Naive B cell (primary cell): ENCODE measurements at places on chromosomes 13 and 19.

- no peak for DNase-seq
These were observed 301.0 kb downstream of the TBC1D4 start for GRCh38 chr13:75180805-75181455.

GRCh38 chr13:64985075-64985474 lies 2245.1 kb downstream of the PCDH9 start:
- DNase-seq: no peak

DNA sequence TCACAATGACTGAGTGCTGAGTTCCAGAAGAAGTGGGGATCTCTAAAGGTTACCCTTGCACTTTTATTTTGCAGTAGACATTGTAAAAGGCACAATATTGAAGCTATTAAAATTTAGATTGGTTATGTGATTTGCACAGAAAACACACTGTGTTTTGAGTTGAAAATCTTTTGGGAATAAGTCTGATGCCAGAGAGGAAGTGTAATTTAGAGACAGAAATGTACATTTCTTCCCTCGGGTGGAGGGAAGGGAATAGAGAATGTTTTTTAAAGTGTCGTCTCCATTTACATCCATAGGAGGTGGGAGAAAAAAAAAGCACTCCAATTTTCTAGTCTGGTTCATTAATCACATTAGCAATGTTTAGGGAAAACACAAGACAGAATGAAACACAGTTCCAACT lies 465.8 kb downstream of the OLFM4 start:
- no peak for DNase-seq

- DNase-seq: peak; percentile 9
These were observed 193.6 kb downstream of the KCNRG start for GRCh38 chr13:50208826-50209335.

- DNase-seq: no peak
These were observed 154.3 kb downstream of the FGF9 start for GRCh38 chr13:21825186-21825585.

DNA sequence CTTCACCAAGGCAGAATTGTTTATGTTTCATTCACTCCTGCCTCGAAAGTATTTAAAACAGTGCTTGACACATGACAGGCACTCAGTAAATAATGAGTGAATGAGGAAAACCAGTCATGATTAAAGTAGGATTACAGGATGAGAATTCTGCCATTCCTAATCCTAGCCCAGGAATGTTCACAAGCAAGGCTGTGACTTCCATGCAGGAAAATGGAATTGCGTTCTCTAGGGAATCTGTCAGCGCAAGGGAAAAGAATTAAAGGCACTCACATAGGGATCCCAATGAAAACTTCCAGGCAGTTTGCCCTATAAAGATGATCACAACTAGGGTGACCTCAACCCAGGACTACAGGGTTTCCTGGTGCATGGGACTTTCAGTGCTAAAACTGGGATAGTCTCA lies 143.4 kb downstream of the CYSLTR2 start:
- DNase-seq: no peak

DNA sequence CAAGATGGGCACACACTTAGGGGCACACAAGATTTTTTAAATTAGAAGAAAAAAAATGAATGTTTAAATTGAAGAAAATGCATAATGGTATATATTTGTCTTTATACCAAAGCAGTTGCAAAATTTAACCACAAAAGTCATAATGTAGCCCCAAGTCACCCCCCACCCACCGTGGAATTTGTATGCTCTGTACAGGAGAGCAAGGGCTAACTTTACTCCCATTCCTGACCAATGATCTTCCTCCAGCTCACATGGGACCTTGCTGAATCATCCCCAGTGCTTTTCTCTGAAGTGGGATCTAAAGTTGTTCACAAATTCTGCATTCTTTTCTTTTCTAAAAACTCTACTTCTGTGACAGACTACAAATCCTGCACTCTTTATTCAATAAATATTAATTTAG lies 597.0 kb downstream of the UQCRFS1 start:
- no peak for DNase-seq

GRCh38 chr13:41811588-41812021 lies 149.3 kb downstream of the VWA8 start:
- DNase-seq: no peak

DNA sequence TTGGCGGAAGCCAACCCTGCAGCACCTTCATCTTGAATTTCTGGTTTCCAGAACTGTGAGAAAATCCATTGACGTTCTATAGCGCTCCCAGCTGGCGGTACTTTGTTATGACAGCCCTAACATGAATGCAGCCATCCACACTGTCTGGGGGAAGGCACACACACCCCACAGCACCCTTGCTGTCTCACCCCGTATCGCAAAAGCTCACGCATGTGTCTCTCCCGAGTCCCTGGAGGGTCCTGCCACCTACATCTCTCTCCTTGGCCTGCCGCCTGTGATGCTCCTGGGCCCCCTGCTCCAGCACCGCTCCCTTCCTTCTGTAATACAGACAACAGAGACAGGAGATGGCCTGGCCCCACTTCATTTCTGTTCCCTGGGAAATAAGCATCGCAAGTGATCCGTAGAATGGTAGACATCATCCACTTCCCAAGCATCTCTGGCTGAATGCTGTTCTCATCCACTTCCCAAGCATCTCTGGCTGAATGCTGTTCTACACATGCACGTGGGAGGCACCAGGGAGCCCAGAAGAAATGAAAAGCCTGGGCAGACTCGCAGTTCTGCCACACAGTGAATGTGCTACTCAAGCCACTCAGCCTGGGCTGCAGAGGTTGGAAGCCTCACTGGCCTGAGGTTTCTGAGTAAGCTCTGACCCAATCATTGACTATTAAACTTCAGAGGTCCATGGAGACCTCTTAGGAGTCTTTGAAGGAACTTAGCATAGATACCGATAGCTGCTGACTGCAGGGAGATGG lies 29.6 kb downstream of the EPN1 start:
- no peak for DNase-seq

DNA sequence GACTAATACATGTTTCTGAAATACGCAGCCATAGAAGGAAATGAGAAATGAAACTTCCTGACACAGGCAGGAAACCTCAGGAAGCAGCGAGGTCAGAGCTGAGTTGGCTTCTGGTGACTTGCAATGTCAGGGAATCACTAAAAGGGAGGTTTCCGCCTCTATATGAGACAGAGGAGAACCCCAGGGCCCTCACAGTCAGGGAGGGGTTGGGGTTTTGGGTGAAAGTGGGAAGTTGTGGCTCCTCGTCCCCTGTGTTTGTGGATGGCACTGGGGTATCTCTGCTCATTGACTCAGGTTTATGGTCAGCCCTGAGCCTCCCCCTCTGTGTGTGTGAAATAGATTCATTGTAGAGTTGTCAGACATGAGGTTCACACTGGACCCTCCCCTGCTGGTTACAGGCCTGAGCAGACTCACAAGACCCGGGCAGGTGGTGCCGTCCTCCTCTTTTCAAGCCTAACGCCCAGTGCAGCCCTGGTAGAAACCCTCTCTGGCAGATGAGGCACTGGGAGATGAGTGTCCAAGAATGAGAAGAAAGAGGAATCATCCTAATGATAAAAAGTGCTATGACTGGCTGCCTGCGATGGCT lies 5.5 kb upstream of the LILRA6 start:
- DNase-seq: no peak

DNA sequence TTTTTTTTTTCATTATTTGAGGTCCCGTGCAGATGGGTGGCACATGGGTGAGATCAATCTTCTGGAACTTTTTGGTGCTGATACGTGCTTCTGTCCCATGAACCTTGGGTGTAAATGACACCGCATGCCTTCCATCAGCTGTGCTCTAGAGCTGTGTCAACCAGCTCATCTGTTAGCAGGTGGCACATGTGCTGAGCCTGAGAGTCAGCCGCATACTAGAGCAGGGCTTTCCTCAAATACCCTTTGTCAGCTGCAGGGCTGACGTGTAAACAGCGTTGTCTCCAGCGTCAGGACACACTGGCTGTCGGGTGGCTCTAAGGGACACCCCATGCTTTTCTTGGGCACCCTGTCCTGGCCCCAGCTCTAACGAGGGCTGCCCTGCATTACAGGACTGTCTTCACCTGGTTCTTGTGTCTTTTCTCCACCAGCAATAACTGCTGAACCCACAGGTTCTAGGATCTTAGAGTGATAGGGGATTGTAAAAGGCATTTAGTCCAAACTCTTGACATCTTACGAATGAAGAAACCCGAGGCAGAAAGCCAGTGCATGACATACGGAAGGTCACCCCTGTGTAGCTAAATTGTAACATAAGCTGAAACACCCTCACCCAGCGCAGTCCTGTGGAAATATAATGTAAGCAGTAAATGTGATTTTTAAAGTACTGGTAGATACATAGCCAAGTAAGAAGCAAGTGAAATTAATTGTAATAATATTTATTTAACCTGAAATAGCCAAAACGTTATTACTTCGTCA lies 119.5 kb downstream of the LRCH1 start:
- DNase-seq: no peak

GRCh38 chr19:56105090-56105701 lies 15.9 kb downstream of the ZNF787 start:
- DNase-seq: peak; percentile 74

DNA sequence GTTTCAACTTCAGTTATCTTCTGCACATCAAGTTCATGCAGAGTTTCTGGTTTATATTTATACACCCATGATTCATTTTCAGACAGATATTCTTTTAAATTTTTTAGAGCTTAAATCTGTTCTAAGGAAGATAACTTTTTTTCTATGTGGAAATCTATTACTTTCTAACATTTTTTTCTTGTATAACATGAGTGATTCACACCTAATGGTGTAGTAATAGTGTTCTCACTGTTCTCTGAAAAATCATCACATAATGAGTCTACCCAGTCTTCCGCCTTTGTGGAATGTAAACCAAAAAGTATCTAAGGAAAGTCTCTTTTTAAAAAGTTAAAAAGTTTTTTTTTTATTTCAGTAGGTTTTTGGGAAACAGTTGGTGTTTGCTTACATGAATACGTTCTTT lies 70.8 kb downstream of the FNDC3A start:
- DNase-seq: no peak

DNA sequence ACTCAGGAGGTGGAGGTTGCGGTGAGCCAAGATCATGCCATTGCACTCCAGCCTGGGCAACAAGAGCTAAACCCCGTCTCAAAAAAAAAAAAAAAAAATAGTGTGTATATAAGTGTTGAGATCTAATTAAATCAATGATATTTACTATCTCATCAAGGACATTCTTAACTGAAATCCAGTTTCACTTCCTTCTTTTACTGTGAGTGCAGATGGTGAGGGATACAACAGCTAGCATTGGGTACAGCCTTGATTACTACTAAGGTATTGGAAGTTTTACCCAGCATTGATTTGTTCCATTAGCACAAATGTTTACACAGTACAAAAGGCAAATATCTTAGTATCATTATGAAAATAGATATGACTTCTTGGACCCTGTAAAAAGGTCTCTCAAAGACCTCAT lies 546.6 kb downstream of the KCTD12 start:
- peak; percentile 11 for DNase-seq

DNA sequence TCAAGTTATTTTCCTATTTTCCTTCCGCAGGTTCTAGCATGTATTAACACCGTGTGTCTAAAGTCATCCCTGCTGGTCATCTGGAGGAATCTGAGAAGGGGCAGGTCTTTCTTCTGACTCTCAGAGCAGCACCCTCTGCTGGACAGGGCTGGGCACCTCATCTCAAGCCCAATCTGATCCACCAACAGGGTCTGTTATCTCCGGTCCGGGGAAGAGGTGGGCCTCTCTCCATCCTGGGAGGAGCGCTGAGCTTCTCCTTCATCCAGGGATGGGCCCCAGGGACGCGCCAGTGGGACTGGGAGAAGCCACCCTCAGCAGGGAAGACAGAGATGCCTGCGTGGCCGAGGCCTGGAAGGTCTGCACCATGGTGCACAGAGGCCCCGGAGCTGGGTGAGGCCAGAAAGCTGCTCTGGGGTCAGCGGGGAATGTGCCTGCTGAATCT lies 26.0 kb upstream of the ZNF331 start:
- DNase-seq: peak; percentile 49

- DNase-seq: no peak
These were observed 34.9 kb upstream of the POP4 start for GRCh38 chr19:29571181-29571580.

DNA sequence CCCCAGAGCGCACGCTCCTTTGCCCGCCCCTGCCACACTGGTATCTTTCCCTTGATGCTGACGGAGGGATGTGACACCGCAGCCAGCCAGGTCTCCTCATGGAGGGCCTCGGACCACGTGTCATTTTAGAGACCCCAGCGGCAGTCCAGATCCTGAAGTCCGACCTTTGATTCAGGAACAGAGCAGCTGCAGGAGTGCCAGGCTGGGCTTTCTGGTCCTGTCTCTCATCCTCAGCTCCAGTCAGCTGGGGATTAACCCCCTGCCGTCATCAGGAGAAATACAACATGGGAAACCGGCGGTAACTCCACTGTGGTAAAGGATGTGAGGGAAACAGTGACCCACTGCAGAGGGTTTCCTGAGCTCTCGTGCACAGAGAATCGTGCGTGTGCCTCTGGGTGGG lies 140.6 kb downstream of the SIPA1L3 start:
- no peak for DNase-seq

- DNase-seq: peak; percentile 34
These were observed 245.2 kb downstream of the DLEU7 start for GRCh38 chr13:50598338-50598737.
